Putamen (tissue), 1 donor: ENCODE measurements at places on chromosomes 4 and X.

- DNase-seq = no peak
Observed at GRCh38 chr4:152646221-152646620, 33.6 kb downstream of the TMEM154 start.

GRCh38 chrX:140918398-140919038, 83.9 kb upstream of the SPANXB1 start:
- peak; percentile 19 for DNase-seq

GRCh38 chrX:130083656-130084382, 26.5 kb downstream of the ELF4 start:
- no peak for DNase-seq

DNA sequence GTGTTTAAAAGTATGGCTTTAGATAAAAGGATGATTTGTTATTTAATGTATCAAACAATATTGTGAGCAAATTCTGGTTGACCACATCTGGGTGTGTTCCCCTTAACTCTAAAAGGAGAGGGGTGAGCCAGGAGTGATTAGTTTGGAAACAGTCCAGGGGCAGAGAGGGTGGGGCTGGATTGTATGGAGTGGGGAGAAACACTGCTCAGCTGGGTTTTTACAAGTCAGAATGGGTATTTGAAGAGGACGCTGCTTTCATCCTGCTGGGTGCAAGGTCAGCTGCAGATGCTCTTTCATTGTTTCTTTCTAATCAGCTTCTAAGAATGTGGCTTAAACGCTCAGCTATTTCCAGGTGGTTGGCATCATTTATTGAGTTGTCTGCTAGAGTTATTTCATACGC, 82.8 kb upstream of the LIMCH1 start:
- no peak for DNase-seq

GRCh38 chrX:20147561-20147960, 5.9 kb upstream of the EIF1AX start:
- DNase-seq = no peak

- peak; percentile 59 for DNase-seq
Observed at GRCh38 chr4:102620697-102621497, 119.7 kb downstream of the NFKB1 start.

DNA sequence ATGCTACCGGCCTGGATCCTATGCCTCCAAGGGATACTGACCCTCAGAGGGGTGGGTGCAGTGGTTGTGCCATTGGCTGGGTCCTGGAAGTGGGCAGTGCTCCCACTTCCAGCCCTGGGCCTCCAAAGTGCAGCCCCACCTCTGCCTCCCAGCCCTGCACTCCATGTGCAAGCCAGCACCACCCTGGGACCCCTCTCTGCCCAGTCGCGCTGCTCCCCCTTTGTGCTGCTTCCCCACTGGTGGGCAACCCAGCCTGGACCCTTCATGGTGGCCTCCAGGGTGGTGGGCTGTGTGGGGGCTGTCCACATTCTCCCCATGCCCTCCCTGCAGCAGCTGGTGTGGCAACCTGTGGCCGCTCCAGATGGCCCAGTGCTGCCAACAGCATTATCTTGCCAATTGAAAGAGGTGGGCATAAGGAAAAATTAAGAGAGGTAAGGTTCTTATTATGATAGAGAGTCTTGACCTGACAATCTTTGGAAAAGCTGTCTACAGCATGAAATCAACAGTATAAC, 309.7 kb downstream of the GUCY2F start:
- no peak for DNase-seq

GRCh38 chrX:6732101-6732500, 197.2 kb upstream of the VCX3A start:
- DNase-seq = no peak

DNA sequence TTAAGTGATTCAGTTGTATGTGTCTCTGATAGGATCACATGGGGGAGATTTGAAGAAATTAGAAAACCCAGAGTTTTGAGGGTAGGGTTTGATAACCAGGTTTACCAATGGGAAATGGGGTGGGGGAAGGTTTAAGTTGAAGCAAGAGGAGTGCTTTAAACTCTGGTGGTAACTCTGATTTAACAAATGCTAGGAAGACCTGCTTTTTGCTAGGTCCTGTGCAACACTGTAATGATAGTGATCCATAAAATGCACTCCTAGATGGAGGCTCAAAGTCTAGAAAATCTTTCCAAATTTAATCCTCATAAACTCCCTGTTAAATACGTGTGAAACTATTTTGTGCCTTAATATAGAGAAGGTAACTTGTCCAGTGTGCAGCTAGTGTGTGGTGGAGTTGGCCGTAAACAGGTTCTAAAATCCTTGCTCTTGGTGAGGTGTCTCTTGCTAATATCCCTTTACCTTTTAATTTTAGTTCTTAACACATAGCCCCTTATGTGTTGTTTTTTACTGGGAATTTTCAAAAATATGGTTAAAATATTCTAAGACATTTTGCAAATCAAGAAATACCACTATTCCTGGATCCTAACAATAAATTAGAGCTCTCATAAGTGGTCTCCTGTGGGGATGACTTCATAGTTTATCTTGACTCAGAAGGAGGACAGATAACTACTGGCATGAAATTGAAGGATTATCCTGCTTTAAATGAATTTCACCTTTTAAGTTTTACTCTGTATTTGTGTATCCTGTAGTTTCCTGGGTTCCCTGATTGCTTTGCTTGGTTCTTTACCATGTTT, 4.1 kb downstream of the RPL34 start:
- DNase-seq = no peak

- DNase-seq = no peak
Observed at GRCh38 chr4:162011089-162011488, 152.7 kb downstream of the FSTL5 start.

GRCh38 chr4:126701756-126702155, 931.0 kb upstream of the INTU start:
- no peak for DNase-seq

GRCh38 chrX:135095715-135096114, 24.6 kb downstream of the ETDB start:
- DNase-seq = no peak

- no peak for DNase-seq
Observed at GRCh38 chr4:180635281-180635680, 1607.9 kb upstream of the TENM3 start.

GRCh38 chrX:40065296-40066046, 32.3 kb downstream of the BCOR start:
- no peak for DNase-seq

DNA sequence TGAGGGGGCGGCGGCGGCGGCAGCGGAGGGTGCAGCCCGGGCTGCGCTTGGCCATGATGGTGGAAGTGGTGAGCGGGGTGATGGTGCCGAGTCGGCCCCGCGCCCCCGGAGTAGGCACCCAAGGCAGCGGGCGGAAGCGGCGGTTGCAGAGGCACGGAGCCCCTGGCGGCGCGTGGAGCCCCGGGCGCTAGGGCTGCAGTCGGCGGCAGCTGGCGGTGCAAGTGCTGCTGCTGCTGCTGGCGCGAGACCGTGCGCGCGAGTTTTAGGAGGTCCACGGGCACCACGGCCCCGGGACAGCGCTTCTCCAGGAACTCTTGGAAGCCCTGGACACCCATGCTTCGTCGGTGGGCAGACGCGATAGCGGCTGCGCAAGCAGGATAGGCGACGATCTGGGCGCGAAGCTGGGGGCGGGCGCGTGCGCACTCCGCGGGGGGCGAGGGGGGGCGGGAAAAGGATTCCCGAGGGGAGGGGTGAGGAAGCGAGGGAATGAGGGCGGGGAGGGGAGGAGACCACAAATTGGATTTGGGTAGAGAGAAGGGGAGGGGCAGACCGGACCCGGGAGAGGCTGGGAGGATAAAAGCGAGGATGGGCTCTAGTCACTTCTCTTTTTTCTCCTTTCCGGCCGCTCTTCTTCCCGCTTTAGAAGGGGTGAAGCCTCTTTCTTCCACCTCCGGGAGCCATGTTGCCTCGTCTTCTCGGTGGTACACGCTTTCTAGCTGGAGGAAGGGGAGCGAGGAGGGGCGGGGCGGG, at the start of gene FAM120C:
FAM120C (minus strand) TSS at position 391 of the 750 bp plus-strand sequence; CDS start at position 335, 56 bp downstream.
- DNase-seq = peak; percentile 78

DNA sequence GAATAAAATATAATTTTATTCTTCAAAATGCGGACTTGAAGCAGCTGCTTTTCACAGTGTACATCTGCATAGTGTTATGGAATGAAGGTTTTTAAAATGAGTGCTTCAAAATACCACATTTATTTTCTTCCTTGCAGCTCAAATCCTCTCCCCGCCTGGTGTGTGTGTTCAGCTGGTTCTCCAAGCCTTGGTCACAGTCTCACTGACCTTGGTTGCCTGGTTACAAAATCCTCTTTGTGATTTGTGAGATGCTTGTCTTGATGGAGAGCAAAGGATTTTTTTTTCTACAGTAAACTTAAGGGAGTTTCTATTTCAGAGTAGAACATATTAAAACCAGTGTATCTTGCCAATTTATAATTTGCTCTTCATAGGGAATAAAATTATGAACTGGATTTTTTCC, 139.2 kb downstream of the PCDH18 start:
- DNase-seq = no peak

GRCh38 chrX:28278251-28278650, 297.0 kb upstream of the DCAF8L1 start:
- DNase-seq = no peak

- DNase-seq = no peak
Observed at GRCh38 chr4:154578919-154579318, 11.6 kb downstream of the FGA start.

- DNase-seq = no peak
Observed at GRCh38 chr4:100632163-100632562, 114.3 kb upstream of the EMCN start.

DNA sequence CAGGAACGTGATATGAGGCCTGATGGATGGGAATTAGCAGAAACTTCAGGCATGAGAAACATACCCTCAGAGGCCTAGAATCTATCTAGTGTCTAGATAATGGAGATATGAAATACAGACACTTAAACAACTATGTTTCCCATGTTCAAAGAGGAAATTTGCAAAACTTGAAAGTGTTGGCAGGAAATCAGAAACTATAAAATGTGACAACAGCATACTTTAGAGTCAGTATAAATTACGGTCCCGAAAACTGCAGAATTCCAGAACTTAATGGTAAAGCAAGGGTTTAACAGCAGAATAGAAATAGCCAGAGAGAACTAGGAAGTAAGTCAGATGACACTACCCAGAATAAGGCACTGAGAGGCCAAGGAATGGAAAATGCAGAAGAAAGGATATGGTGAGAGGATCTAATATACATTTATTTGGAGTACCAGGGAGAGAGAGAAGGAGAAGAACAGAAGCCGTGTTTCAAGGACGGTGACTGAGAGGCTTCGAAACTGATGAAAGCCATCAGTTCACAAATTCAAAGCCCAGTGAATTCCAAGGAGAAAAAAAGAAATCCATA, 7.4 kb downstream of the HTT-AS start:
- DNase-seq = no peak

DNA sequence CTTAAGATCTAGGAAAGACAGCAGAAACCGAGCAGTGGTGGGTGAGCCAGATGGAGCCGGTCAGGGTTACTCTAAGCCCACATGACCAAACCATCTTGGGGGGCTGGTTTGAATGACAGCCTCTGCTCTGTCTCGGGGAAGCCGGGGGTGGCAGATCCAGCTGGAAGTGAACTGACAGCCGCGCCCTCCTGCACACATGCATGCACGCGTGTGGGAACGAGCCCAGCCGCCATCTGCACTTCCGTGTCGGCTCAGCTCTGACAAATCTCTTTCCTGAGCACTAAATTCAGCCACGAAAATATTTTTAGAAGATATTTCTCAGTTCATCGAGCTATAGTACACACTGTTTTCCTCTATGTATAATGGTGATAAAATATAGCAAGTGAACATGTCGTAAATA, 115.5 kb downstream of the DCTD start:
- DNase-seq = peak; percentile 30

GRCh38 chrX:48617542-48618340, 20.4 kb downstream of the WDR13 start:
- DNase-seq = no peak

- DNase-seq = no peak
Observed at GRCh38 chr4:898869-899555, 33.1 kb downstream of the GAK start.

- DNase-seq = peak; percentile 16
Observed at GRCh38 chr4:173505924-173506518, 24.0 kb downstream of the HAND2 start.

DNA sequence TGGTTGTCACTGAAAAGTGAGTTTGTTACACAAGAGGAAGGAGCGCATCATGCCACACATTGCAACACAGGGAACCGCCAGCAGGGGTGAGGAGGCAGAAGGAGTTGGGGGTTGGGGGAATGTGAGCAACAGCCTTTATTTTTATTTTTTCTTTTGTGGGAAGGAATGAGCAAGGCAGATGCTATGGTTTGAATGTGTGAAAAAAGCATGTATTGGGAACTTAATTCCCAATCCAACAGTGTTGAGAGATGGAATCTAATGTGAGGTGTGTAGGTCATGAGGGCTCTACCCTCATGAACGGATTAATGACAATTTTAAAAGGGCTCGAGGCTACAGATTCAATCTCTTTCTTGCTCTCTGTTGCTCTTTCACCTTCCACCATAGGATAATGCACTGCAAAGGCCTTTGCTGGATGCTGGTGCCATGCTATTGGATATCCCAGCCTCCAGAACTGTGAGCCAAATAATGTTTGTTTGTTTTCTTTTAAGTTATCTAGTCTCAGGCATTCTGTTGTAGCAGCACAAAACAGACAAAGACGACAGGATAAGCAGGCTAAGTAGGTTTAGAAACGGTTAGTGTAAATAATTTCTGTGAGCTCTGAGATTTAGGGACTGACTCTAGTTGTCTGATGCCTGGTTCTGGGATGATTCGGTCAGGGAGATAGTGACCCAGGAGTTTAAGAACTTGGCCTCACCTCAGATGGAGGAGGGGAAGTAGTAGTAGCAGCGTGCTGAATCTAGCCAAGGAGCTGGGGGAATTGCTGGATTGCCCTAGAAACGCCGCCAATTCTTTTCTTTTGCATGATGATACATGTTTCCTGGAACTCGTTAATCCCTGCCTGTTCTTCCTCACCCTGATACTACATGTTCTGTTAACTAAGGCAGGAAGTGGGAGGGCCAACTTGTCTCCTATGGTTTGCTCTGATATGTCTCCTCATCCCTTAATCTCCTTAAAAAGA, 156.6 kb upstream of the CTSO start:
- DNase-seq = no peak

DNA sequence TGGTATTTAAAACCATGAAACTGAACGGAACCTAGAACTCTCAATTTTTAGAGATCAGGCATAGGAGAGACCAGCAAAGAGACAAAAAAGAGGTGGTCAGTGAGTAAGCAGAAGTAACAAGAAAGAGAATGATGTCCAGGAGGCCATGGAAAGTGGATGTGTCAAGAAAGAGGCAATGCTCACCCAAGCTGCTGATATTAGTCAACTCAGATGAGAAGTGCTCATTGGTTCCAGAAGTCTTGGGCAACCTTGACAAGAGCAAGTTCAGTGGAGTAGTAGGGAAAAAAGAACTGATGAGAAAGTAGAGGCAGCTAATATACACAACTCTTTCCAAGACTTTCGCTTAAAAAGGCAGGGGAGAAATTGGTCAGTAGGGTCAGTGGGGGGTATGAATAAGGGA, 23.0 kb upstream of the CCDC149 start:
- DNase-seq = no peak

DNA sequence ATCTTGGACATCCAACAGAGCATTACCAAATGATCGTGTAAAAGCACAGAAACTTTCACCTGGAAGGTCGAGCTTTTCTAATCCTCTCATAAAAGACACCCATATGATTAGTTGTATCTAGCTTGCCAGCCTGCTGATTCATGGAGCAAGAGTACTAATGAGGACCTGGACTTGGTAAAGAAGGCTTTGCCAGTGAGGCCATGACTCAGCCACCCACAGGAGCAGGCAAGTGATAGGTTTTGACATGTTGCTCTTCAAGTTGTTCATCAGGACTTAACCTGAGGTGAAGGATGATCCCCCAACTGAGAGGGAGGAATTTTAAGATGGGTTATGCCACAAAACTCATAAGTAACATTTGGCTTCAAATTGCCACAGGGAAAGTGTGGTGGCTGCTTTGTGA, 24.7 kb upstream of the EPGN start:
- DNase-seq = no peak
